SJCRH30 (cell line): ENCODE measurements at places on chromosomes 2 and 18. TPM values are rescaled to one million over a fixed set of nuclear protein-coding genes. Genes with fewer than 3 reads are reported as not detected.

The NEU2 gene
- not detected in 2 replicates for total RNA-seq

The SRD5A2 gene
- total RNA-seq: 0.02 TPM in 1 of 2 replicates, not detected in the other

The MEP1B gene
- not detected in 2 replicates for total RNA-seq

DNA sequence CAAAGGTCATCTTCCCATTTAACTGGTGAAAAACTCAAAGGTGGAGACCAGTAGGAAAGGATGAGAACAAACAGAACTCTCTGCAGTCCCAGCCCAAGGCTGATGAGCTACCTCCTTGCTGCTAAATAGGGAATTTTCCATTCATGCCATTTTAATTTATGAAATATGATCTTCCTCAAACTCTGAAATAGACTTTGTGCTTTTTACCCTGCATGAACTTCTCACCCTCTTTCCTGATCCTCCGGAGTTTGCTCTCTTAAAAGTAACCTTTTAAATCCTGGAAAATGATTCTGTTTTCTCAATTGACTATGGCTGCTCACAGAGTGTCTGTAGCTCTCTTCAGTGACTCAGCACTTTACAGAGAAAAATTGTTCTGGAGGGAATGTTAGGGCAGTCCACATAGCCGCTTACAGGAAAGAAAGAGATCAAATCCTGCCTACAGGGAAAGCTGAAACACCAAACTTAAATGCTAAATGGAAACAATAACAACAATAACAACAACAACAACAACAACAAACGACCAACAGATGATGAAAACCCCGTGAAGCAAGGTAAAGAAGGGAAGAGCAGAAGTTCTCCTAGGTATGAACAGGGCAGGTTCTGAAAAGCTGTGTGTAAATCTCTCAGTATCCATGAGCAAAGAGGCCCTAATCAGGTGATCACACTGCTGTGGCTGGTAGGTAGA lies 79.8 kb upstream of the SESTD1 start:
- no peak overlapping the region for H3K4me3 ChIP-seq
- H3K4me1 ChIP-seq: peaks cover 8% of the 10 kb centered on the region
- no peaks in the 10 kb centered on the region for H3K27me3 ChIP-seq
- H3K36me3 ChIP-seq: no peaks in the 10 kb centered on the region
- DNase-seq: peak; percentile 20
- H3K27ac ChIP-seq: no peak overlapping the region

DNA sequence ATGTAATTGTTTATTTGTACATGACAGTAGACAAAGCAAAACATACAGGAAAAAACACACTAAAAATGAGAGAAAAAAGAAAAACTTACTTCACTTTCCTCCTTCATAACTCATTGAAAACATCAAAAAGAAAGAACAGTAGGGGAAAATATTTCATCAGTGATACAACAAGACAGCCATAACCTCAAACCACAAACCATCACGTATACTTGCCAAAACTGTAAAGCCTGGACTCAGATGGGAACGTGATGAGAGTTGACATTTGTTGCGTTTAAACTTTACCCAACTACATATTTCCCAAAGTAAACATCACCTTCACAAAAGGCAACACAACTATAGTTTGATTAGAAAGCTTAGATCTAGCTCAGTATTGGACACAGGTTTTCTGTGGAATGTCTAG lies 278.2 kb upstream of the COL3A1 start:
- no peaks in the 10 kb centered on the region for H3K36me3 ChIP-seq
- H3K4me3 ChIP-seq: no peak overlapping the region
- peak; percentile 69 for DNase-seq

DNA sequence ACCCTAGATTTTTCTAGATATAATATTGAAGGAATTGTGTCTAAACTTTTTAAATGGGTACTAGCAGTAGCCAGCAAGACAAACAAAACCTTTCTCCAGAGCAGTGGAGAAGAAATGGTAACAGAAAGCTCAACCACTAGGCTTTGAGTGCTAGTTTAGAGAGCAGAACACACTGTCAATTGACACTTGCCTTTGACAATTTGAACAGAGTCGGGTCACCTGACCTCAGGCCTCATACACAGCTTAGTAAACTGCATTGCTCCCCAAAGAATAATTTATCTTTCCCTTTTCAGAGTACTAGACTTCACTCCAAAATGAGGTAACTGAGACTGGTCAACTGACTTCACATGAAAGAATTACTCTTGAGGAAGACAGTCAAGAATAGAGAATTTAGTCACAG lies 48.6 kb downstream of the FIGN start:
- H3K36me3 ChIP-seq: no peaks in the 10 kb centered on the region
- H3K27ac ChIP-seq: no peak overlapping the region
- H3K27me3 ChIP-seq: no peaks in the 10 kb centered on the region
- H3K4me1 ChIP-seq: peaks cover 8% of the 10 kb centered on the region
- no peak for DNase-seq

- no peak overlapping the region for H3K27ac ChIP-seq
- DNase-seq: no peak
- no peaks in the 10 kb centered on the region for H3K36me3 ChIP-seq
These were observed 12.9 kb upstream of the MARCO start for GRCh38 chr2:118929059-118929458.

DNA sequence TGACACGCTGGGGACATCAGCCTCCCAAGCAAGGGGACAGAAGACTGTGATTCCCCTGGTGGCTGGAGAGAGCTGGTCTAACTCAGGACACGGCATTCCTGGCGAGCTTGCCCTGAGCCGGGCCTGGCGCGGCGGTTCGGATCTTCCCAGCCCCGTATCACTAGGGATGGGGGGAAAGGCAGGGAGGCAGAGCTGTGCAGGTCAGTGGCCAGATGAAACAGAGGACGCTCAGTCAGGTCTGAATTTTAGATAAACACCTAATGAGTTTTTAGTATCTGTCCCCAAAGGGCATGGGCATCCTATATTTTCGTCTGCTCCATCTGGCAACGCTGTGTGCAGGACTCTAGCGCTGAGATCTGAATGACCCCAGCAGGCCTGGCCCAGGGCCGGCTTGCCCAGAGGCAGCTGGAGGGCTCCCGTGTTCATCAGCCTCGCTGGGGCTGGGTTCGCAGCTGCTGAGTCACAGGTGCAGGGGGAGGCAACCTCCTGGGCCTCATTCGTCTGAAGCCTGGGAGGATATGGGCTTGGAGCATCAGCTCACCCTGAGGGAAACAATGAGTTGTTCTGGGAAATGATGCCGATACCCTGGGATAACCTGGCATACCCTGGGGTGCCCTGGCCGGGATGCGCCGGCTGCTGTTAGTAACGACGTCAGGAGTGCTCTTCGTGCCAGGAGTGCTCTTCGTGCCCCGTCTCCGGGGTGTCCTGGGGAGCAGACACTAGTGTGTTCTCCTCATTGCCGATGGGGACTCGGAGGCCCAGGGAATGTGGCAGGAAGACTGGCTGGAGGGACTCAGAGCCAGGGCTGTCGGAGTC lies 48.1 kb upstream of the HPCAL1 start:
- no peaks in the 10 kb centered on the region for H3K36me3 ChIP-seq
- peaks cover 11% of the 10 kb centered on the region for H3K27me3 ChIP-seq
- peak; percentile 75 for DNase-seq
- H3K4me1 ChIP-seq: peaks cover 9% of the 10 kb centered on the region

- H3K36me3 ChIP-seq: peaks cover 7% of the 10 kb centered on the region
- H3K27me3 ChIP-seq: no peaks in the 10 kb centered on the region
- no peak overlapping the region for H3K27ac ChIP-seq
- no peak overlapping the region for H3K4me3 ChIP-seq
These were observed 3.2 kb downstream of the STRN start for GRCh38 chr2:36963106-36963505.

GRCh38 chr18:3219241-3219630 lies 532 bp downstream of the MYOM1 start:
- H3K27me3 ChIP-seq: no peaks in the 10 kb centered on the region
- no peaks in the 10 kb centered on the region for H3K36me3 ChIP-seq

DNA sequence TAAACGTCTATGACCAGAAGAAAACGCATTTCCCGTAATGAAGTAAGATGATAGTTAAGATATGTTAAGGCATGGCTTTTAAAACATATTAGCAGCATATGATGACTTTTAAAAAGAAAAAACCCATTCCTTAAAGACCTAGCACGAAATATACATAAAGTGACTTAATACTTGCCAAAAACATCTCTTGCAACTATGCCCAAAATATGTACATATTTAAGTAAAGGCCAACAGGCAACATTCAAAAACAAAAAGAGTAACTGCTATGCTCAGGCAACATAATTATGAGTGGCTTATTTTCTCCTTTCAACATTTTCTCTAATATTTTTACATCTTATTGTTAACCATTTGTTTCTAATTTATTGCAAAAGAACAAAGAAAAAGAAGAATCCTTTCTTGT lies 60.3 kb upstream of the PAPOLG start:
- H3K27ac ChIP-seq: no peak overlapping the region
- no peak for DNase-seq
- H3K36me3 ChIP-seq: 0 out of 2 replicates have a peak, but pooled peaks cover 2% of the 10 kb centered on the region
- no peaks in the 10 kb centered on the region for H3K4me1 ChIP-seq
- no peak overlapping the region for H3K4me3 ChIP-seq
- H3K27me3 ChIP-seq: peaks cover 7% of the 10 kb centered on the region

DNA sequence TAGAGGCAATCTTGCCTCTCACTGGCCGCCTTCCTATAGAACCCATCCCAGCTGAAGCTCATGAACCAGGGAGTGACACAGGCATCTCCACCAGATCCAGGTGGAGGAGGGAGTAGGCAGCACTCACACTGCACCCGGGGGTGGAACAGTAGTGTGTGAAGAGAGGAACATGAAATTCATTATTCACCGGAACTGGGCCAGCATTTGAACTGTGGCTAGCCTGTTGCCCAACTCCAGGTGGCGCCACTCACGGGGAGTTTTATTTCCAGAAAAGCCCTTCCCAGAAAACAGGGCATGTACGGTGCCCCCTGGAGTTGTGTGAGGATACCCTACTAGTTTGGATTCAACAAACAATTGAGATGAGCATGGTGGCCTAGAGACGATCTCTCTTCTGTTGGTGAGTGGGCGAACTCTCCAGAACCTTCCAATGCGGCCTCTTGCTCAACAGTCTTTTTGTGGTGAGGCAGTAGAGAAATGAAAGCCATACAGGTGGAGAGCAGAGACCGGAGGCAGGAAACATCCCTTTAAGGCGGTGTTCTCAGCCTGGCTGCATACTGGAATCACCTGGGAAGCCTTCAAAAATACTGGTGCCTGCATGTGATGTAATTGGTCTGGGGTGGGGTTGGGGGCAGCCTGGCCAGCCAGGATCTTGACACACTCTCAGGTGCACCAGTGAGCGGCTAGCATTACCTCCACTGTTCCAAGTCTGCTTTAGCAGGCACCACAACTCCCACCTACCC lies 73.5 kb upstream of the NEDD4L start:
- H3K4me1 ChIP-seq: no peaks in the 10 kb centered on the region
- H3K27ac ChIP-seq: no peak overlapping the region
- H3K4me3 ChIP-seq: no peak overlapping the region
- no peaks in the 10 kb centered on the region for H3K27me3 ChIP-seq

DNA sequence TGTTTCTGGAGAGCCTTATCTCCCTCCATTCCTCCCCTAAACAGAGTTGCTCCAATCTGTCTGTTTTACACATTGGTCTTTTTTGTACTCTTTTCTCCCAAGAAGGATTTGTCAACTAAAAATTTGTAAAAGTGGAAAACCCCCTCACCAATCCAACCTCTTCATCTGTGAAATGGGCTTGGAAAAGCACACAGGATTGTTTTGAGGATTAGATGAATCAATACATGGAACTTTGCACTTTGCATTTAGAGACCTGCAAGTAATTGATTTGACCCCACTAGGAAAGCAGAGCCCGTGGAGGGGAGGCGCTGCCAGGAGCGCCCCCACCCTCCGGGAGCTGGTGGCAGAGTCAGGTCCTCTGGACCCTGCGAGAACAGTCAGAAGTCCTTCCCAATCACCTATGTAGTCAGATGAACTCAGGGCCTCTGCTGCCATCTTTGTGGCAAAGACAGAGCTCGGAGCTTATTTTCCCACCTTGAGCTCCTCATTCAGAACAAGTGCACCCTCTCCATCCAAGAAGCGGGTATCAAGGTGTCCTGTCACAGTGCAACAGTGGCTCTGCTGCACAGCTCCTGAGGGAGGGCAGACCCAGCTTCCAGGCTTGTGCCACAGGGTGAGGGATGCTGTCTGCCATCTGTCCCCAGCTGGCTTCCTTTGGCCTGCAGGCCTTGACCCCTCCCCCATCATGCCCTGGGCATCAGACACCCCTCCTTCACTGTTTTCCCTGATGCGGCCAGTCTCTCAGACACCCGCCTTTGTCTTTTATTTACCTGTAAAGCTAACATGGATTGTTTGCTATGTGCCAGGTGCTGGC lies 1.7 kb upstream of the TMEM185B start:
- no peaks in the 10 kb centered on the region for H3K4me1 ChIP-seq
- H3K27ac ChIP-seq: no peak overlapping the region
- H3K27me3 ChIP-seq: peaks cover 14% of the 10 kb centered on the region
- H3K4me3 ChIP-seq: no peak overlapping the region

DNA sequence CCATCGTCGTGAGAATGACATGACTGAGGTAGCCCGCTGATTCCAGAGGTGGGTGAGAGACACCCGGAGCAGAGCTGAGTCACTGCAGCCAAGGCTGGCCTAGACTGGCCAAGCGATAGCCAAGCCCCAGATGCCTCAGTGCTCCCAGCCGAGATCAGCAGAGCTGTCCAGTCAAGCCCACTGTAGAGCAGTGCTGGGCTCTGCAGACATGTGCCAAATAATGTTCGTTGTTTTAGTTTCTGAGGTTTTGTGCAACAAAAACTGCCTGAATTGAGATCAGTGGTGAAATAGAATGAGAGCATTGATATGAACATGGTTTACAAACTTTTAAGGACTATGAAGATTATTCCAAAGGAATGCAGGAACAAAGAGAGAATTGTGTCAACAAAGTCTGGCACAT lies 42.1 kb downstream of the INSIG2 start:
- no peaks in the 10 kb centered on the region for H3K36me3 ChIP-seq
- H3K27me3 ChIP-seq: no peaks in the 10 kb centered on the region
- peaks cover 11% of the 10 kb centered on the region for H3K4me1 ChIP-seq
- no peak overlapping the region for H3K27ac ChIP-seq
- no peak overlapping the region for H3K4me3 ChIP-seq

DNA sequence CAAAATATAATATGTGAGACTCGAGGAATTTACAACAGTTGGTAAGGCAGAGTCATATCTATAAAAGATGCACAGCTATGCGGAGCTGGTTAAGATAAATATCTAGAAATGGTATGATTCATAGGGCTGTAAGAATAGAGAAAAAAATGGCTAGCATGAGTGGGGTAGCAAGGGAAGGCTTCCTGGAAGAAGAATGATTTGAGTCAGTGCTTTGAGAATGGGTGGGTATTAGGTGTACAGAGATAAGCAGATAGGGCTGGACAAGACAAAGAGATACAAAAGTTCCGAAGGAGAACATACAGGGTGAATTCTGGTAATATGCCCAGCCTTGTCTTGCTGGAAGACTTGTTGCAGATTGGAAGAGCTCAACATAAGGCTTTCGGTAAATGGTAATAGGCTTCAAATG lies 291.5 kb upstream of the CCDC68 start:
- no peak overlapping the region for H3K27ac ChIP-seq
- H3K27me3 ChIP-seq: no peaks in the 10 kb centered on the region
- no peaks in the 10 kb centered on the region; the same call in 1 of the 2 replicates for H3K36me3 ChIP-seq

GRCh38 chr2:67346718-67347407 lies 50.3 kb upstream of the ETAA1 start:
- no peak overlapping the region for H3K4me3 ChIP-seq
- H3K27me3 ChIP-seq: peaks cover 3% of the 10 kb centered on the region; the same call in 1 of the 2 replicates
- DNase-seq: no peak
- no peaks in the 10 kb centered on the region for H3K36me3 ChIP-seq
